COR-L47 (cell line): ENCODE measurements at places on chromosomes 2 and 18.
A peak's percentile ranks its signal among the peaks of the same experiment; 100 is the strongest.

- DNase-seq: no peak
Observed at GRCh38 chr2:40403233-40403836, 48.6 kb downstream of the SLC8A1 start.

DNA sequence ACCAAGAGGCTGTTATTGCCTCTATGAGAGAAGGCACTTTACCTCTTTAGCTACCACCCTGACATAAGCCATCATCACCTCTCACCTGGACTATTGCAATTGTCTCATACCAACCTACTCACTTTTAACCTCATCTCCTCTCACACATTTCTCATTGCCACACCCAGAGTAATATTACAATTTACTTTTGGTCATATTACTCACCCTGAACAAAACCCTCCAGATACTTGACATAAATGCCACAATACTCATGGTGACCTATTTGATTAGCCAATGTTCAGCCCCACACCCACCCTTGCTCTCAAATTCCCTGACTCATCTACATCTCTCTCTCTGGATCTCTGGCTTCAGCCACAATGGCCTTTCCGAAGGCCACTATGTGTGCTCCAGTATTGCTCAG, 90.9 kb upstream of the CDH7 start:
- DNase-seq: no peak

GRCh38 chr2:61582165-61582564, 44.0 kb upstream of the XPO1 start:
- no peak for DNase-seq

DNA sequence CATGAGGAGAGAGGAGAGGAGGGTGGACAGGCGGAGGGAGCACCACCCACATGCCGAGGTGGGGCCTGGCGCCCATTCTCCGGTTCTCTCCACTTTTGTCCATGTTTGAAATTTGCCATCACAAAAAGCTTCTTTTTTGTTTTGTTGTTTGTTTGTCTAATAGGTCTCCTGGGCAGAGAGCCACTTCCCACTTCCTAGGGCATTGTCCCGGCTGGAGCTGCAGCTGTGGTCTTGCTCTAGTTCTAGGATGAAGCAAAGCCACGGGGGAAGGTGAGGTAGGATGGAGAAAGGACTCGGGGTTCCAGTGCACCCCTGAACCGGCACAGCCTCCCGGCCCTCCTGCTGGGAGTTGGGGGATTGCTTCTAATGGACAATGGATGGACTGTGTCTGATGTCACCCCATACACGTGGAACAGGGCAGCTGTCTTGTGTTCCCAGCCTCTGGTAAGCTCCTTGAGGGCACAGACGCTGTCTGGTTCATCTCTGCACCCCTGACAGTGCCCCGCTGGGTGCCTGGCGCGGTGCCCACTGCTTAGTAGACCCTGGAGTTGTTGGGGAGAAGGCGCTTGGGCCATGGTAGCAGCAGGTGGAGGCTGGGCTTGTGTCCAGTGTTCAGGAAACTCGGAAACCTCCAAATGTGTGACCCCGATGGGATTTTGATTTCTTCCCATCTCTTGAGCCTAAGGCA, 278.4 kb downstream of the NDUFA10 start:
- peak; percentile 16 for DNase-seq

GRCh38 chr2:17276220-17276619, 242.0 kb downstream of the RAD51AP2 start:
- DNase-seq: no peak

GRCh38 chr2:127398239-127398590, 10.4 kb upstream of the MAP3K2 start:
- DNase-seq: peak; percentile 56

GRCh38 chr2:208042041-208042440, 16.7 kb upstream of the PLEKHM3 start:
- no peak for DNase-seq

DNA sequence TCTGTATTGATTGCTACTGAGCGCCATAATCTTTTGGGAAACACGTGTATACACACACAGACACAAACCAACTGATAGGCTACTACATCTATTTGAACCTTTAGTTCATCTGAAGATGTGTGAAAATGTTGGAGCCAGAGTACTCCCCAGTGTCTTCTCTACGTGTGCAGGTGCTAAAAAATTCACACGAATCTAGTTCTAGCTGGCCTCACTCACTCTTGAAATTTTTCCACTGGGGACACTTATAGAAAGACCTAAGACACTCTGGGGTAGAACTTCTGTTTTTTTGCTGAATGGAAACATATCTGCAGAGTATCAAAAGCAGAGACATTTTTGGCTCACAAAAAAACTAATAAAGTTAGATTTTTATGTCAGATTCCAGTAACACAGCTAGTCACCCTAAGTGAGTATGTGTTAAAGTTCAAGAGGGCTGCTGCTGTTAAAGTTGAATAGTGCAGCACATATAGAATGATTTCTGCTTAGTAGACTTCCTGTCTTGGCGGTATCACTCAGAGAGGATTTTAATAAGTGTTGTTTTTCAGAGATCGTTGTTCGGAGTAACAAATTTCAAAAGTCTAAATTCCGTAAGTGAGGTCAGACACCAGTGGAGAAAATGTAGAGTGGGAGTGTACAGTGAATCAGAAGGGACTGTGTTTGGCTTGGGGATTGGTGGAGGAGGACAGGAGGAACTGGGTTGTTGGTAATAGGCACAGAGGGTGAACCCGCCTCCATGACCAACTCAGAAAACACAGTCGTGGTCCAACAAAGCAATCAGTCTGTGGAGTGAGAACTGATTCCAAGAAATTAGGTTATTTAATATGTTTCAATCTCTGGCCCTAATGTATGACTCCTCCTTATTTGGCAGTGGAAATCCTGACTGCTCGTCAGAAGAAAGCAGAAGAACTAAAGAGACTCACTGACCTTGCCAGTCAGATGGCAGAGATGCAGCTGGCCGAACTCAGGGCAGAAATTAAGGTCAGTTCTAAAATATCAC, 43.1 kb downstream of the KCTD18 start:
- DNase-seq: no peak

- DNase-seq: no peak
Observed at GRCh38 chr18:63480476-63480875, 3.7 kb downstream of the SERPINB5 start.

- DNase-seq: no peak
Observed at GRCh38 chr18:9446839-9447238, 28.5 kb upstream of the RALBP1 start.

DNA sequence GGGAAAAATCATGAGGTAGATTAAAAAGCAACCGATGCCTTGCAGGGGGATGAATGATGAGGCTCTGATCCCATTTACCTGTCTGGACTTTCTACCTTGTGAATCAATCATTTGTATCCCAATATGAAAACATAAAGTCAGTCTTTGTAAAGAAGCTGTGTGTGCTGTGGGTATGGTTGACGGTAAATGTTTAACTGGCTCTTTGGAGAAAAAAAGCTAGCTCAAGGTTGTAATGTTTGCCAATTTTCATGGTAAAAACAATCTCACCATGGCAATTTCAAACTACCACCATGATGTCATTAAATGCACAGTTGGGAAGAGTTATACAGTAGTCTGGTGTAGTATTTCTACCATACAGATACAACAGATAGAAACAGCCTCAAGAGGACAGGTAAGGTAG, 14.6 kb downstream of the TTR start:
- no peak for DNase-seq

GRCh38 chr2:233597522-233597921, 19.9 kb upstream of the UGT1A8 start:
- DNase-seq: no peak

- DNase-seq: no peak
Observed at GRCh38 chr2:237735798-237736197, 62.8 kb upstream of the RBM44 start.

GRCh38 chr18:8424481-8424880, 184.8 kb upstream of the RAB12 start:
- no peak for DNase-seq

GRCh38 chr2:223884399-223884798, 47.0 kb upstream of the AP1S3 start:
- DNase-seq: no peak

- DNase-seq: no peak
Observed at GRCh38 chr2:37775908-37776250, 104.4 kb upstream of the CDC42EP3 start.

DNA sequence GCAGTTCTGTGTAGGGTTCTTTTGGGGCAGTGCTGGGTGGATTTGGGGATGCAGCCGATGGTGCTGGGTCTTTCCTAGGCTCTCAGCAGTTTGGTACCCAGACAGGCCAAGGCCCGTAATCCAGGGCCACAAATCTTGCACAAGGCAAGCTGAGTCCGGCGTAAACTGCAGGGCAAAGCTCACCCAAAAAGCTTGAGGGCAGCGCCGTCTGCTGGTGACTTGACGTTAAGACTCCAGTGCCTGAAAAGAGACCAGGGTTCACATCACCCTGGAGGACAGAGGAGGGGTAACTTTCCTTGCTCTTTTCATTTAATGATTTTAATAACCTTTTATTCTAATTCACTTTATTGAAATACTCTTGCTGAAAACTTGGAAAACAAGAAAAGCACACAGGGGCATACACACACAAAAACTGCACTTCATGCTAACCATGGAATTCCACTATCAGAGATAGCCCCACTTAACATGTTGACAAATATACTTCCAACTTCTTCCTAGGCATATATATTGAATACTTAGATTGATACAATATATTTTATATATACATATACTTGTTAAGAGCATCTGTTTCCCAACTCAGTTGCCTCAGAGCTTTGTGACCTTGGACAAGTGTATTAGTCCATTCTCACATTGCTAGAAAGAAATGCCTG, 38.9 kb downstream of the CNGA3 start:
- peak; percentile 53 for DNase-seq

- DNase-seq: no peak
Observed at GRCh38 chr18:28161608-28162599, 15.0 kb downstream of the CDH2 start.

- no peak for DNase-seq
Observed at GRCh38 chr18:34491719-34492118, 218.4 kb upstream of the DTNA start.

DNA sequence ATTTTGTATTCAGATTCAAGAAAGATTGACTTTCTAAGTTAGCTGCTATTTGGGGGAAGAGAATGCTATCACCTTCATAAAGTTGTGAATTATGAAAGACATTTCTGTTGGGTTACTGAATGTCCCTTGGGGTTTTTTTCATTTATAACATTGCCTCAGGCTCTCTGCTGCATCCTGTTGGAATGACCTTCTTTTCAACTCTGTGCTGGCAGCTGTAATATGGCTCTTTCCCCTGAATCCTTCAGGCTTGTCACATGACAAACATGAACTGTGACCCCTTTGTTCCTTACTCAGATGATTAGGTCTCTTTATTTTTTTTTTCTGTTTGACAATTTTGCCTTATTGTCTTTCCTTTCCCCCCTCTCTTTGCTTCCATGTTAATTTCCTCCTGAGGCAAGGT, 159.8 kb downstream of the TAF4B start:
- peak; percentile 58 for DNase-seq

DNA sequence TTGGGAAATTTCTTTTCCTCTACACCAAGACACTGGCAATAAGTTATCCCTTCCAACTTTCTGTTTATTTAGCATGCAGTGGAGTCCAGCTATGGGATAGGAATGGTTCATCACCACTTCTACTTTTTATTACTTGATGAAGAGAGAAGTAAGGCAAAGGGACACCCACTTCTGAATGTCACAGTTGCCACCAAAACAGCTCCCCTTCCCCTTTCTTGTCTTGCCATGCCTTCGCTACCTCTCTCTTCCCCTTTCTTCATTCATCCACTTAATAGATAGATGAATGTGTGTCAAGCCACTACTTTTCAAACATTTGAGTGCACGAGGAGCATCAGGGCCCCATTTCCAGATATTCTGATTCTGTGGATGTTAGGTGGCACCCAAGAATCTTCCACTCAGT, 59.6 kb downstream of the KCTD18 start:
- DNase-seq: no peak

GRCh38 chr18:2538844-2539243, 32.5 kb downstream of the METTL4 start:
- DNase-seq: no peak

DNA sequence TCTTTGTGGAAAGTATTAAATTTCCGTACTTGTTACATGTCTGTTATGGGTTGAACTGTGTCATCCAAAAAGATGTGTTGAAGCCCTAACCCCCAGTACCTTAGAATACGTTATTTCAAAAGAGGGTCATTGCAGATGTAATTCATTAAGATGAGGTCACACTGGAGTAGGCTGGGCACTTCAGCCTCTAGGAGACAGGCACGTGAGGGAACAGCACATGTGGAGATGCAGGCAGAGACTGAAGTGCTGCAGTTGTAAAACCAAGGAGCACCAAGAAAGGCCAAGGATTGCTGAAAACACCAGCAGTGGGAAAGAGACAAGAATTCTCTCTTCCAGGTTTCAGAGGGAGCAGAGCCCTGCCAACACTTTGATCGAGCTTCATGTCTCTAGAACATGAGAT, 4.6 kb upstream of the RHBDD1 start:
- no peak for DNase-seq

DNA sequence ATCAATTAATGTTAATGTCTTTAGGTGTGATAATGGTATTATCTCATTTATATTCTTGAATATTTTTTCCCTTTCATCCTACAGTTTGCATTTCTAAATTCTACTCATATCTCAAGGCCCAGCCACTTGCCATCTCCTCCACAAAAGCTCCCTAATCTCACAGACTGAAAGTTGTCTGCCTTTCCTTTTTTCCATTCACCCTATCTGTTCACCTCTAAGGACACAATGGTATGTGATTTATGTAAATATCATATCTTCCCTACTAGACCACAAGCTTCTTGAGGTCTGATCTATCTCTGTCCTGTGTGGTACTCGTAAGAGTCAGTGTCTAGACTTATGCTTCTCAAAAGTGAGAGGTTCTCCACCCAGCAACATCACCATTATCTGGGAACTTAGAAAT, 3.9 kb upstream of the SPC25 start:
- no peak for DNase-seq

- DNase-seq: no peak
Observed at GRCh38 chr2:61421611-61422010, 49.3 kb downstream of the USP34 start.

DNA sequence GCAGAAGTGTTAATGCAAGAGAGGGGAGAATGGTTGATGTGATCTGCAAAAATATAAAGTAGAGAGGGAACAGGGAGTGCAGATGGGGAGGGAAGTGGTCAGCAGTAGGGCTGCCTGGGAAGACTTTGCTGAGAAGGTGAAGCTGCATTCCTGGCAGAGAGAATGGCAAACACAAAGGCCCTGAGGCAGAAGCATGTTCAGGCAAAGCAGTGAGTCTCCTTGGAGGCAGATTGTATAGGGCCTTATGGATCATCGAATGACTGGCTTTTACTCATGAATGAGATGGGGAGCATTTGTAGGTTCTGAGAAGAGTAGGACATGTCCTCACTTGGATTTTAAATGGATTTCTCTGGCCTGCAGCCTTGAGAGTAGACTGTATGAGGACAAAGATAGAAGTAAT, 9.5 kb downstream of the ITGA6 start:
- DNase-seq: no peak

- no peak for DNase-seq
Observed at GRCh38 chr2:100875516-100876230, 55.7 kb downstream of the NPAS2 start.

- DNase-seq: no peak
Observed at GRCh38 chr2:192247456-192247855, 52.7 kb upstream of the TMEFF2 start.

DNA sequence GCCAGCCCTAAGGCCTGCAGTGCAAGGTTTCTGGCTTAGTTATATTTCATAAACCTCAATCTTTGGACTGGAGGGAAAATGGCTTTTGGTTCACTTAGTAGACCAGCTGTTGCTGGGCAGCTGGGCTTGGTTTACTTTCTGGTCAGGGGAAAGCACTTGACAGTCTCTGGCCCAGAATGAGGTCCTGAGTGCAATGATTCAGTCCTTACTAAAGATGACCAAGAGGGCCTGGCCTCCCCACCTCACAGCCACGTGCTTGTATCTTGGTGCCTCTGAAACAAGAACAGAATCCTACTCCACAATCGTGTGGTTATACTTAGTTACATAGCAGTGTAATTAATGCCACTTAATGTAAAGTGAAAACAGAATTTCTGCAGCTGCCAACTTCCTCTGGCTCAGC, 325.5 kb upstream of the MEIS1 start:
- DNase-seq: no peak
